Nephron progenitor cell (in vitro differentiated cells): ENCODE measurements at places on chromosomes 7 and 10.

DNA sequence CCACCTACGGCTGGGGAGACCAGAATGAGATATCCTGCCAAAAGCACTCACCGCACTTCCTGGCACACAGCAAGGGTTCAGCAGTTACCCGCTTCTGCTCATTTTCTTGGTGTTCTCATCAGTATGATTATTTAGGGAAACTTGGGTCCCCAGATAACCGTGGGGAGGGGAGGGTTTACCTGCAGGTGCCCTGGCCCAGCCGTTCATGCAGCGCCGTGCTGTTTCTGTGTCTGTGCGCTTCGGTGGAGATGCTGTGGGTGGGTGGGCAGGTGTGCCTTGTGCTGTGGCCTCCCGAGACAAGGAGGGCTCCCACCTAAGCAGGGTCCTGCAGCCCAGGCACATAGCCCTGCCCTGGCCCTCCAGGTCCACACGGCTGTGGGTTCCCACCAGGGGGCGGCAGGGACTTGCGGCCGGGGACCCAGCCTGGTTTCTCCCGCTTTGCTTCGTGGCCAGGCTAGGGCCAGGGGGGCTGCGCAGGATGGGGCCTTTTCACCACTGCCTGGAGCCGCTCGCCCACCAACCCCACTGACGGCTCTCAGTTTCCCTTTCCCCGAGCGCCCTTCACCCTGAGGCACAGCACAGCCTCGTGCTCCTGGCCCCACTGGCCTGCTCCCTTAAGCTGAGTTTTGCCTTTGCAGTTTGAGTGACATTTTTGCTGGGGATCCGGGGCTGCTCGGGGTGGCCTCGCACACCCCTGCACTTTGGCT is 78.5 kb downstream of the LHPP start:
- DNase-seq = peak; percentile 82

DNA sequence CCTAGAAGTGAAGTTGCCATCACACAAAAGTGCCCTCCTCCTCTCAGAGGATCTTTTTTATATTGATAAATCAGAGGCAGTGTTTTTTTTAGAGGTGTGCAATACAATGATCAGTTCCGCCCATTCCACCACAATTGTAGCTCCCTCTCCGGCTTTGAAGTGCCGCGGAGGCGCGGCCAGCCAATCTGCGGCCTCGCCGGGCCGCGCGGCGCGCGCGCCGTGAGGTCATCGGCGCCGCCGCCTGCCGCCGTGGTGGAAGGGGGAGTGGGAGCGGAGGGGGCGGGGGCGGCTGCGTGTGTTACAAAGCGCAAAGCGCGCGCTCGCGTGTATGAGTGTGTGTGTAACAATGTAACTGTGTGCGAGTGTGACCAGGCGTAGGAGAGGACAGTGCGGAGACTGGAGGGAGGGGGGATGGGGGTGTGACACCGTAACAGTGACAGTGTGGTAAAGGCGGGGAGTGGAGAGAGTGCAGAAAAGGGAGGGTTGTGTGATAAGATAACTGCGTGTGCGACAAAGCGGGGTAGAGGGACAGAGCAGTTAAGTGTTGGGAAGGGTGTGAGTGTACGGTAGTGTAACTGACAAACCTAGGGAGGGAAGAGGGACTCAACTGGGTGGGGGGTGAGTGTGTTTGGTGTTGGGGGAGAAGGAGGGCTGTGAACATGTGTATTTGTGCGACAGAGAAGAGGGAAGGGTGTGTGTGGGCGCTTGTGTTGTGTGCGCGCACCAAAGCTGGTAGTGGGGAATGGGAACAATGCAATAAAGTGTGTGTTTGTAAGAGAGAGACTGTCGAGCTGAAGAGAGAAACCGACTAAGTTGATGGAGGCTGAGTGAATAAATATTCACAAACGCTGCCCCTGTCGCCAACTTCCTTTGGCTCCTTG is at the start of gene SP8:
Gene SP8 (minus strand): TSS at position 108 of the 881 bp plus-strand sequence. CDS start 88 bp downstream, at position 20.
- DNase-seq = peak; percentile 83

GRCh38 chr10:91974960-91975359 is 51.4 kb downstream of the BTAF1 start:
- DNase-seq = no peak

GRCh38 chr10:19922236-19922963 is 106.2 kb downstream of the PLXDC2 start:
- no peak for DNase-seq

GRCh38 chr7:139697056-139697455 is 80.7 kb downstream of the HIPK2 start:
- DNase-seq = no peak

DNA sequence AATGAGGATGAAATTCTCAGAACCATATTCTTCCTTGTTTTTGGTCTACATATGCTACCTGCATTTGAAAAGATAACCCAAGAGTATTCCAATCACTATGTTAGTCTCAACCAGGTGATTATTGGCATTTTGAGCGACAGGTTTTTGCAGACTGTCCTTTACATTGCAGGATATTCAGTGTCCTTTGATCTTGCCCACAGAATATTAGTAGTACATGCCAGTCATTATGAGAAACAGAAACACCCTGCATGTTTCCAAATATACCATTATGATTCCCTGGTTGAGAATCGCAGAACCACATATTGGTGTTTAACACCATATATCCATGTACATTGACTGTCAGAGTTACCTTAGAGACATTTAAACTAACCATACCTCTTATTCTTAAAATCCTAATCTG is 30.6 kb downstream of the TMEM243 start:
- no peak for DNase-seq

GRCh38 chr10:35783305-35783838 is 141.3 kb upstream of the FZD8 start:
- DNase-seq = no peak

GRCh38 chr7:17155529-17155928 is 142.9 kb upstream of the AHR start:
- no peak for DNase-seq

GRCh38 chr10:90028312-90028711 is 326.9 kb downstream of the KIF20B start:
- DNase-seq = no peak

DNA sequence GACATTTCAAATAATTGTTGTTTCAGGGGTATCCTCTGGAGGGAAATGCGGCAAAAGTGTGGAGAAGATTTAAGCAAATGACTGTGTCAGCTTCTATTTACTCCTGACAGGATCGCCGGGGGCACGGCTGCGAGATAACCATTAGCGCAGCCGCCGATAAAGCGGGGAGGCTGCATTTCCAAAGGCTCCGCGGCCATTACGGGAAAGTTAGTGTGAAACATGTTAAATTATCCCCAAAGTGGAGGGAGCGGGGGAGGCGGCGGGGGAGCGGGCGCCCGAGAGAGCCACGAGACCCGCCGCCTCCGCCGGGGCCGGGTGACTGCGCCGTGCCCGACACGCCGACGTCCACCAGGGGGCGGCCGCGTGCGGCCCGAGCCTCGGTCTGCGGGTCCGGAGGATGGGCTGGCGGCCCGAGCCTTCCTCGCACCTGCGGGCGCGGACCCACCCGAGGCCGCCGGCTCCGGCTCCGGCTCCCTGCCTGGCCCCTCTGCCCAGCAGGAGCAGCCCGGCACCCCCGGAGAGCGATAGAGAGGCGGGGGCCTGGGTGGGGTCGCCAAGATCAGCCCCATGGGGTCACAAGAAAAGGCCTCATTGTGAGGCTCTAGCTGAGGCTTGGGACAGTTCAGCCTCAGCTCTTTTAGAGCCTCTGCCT is 74.4 kb upstream of the PAX2 start:
- DNase-seq = peak; percentile 81

GRCh38 chr7:73669288-73669701 is 1.7 kb downstream of the VPS37D start:
- no peak for DNase-seq

DNA sequence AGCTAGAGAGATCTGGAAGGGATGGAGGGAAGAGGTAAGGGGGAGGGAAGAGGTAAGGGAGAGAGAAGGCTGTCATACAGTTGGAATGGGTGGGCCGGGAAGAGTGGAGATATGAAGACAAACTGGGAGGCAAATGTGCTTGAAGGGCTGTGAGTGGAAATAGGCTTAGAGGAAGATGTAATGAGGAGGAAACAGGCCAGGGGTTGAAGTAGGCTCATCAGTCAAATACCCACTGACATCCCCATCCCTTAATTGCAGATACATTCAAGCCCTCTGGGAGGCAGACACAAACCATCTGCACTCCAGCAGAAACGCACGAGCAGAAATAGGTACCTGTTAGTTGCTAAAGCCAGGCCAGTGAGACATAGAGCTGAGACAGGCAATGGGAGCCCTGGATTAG is 2.1 kb downstream of the SYNPO2L start:
- DNase-seq = no peak

DNA sequence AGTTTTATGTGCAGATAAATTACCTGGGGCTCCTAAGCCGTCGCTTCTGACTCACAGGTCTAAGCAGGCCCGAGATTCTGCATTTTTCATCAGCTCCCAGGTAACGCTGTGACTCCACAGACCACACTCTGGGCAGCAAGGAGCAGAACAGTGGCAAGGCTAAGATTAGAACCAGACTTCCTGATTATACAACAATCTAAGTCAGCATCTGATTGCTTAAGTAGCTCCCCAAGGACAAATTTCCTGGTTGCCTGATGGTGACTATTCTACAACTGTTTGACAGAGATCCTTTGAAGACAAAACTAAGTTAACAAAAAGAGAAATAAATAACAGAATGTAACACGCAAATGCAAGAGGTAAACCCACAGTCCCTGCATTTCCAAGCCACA is 69.0 kb downstream of the CREB3L2 start:
- DNase-seq = no peak

- DNase-seq = no peak
Observed at GRCh38 chr10:128337860-128338378, 211.7 kb upstream of the MKI67 start.

GRCh38 chr10:90834326-90834725 is 23.5 kb downstream of the HTR7 start:
- DNase-seq = no peak

DNA sequence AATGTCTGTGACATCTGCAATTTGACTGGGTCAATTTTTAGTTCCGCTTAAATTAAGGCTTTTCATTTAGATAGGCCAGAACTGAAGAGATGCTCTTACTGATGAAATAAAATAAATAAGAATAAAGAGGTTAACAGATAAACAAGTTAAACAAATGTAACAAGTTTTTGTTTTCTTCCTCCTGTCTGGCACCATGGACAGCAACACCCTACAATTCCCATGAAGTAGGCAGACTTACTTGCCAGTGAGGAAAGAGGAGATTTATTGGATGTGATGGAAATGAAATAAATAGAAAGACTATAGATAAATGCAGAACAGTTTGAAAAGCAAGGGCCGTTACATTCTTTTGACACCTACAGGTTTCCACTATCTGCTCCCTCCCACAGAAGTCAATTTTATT is 118.5 kb downstream of the AMPH start:
- no peak for DNase-seq

GRCh38 chr7:150471886-150472285 is 21.5 kb downstream of the GIMAP8 start:
- no peak for DNase-seq

- DNase-seq = no peak
Observed at GRCh38 chr7:151844071-151844824, 32.7 kb downstream of the PRKAG2 start.

- DNase-seq = no peak
Observed at GRCh38 chr7:47584536-47584895, 2.6 kb upstream of the TNS3 start.

- DNase-seq = no peak
Observed at GRCh38 chr10:130429809-130430208, 293.6 kb downstream of the GLRX3 start.
